ENCODE measurements at places on chromosomes 5 and 9.

GRCh38 chr9:92496396-92497176, 14.3 kb upstream of the ASPN start:
- no peak for DNase-seq

DNA sequence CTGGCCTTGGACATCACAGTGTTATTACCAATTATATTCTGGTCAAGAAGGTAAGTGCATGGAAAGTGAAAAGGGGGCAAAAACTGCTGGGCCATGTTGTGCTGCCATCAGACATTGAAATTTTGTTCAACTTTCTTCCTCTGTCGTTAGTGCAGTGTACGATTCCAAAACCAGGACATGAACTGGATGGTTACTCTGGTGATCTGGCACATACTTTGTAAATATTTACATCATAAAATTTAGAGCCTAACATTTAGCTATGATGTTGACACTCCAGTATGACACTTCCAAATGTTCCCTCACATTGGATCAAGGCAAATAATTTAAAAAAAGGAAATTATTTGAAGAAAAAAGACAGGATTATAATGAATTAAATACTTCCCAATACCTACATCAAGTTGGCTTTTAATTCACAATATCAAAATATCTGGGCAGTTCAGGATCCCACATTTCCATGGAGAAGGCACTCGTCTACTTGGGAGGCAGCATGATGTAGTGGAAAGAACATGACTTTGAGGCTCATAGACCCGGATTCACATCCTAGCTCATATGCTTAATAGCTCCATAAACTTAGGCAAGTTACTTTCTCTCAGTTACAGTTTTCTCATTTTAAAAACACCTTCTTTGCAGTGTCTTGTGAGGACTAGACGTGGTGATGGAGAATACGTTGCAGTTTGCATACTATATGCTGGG, 342.5 kb upstream of the MPDZ start:
- DNase-seq, result no peak

DNA sequence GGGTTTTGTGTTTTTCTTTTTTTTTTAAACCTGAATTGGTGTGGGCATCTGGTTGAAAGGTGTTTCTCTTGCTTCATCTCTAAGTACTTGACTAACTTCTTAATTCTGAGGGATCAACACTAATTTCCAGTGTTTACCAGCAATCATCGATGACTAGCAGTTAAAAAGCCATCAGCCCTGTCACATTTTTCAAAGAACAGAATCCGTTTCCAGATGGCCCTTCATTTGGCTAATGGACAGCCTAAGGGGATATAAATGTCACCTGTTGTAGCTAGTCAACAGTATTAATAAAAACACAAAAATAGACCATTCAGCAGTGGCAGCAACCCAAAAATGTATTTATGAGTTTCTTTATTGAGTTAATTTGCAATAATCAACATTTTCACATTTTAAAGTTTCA, 1076.5 kb downstream of the MAT2B start:
- no peak for DNase-seq

DNA sequence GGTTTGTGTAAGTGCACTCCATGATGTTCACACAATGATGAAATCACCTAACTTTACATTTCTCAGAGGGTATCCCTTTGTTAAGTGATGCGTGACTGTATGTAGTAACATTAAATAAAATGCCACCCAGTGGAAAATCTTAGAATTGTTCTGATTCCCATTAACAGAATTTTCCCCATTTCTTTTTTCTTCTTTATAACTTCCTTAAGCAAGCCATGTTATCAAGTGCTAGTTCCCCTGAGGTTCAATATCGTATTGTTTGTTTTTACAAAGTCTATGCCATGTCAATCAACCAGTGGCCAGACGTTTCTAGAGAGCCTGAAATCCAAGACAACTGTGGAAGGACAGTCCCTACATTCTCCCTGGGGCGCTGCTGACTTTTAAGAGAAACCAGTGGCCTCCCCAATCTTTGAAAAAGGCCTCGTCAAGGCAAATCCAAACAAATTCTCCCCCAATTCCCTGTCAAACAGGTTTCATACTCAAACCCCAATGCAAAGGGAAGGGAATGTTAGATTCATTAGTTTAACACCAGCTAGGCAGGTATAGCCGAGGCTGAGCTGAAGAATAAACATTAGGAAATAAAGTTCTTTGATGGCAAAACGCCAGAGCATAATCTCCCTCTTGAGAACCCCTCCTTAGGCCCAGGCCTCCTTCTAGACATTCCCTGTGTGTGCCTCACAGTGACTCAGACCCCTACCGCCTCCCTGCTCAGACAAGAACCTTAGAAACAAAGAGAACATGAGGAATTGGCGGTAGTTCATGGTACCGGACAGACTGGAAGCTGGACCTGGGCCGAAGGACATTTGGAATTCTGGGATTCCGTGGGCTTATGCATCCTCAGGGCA, 198.7 kb downstream of the GNA14 start:
- DNase-seq, result no peak

DNA sequence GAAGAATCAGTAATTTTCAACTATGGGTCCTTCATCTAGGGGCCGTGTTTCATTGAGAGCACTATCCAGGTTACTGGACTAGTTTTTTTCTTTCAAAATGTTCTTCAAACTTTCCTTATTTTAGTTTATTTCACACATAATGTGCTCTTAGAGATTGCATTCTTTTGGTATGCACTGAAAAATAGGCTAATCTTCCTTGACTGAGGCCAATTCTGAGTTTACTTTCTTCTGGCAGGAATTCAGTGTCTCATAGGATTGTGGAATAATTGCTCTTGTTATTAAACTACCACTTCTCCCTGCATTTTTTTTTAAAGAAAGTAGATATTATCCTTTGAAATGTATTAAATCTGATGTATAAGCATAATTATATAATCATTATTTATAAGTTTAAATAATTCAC, 624.5 kb downstream of the RAB3C start:
- DNase-seq, result no peak

- no peak for DNase-seq
Observed at GRCh38 chr5:126351153-126351552, 72.1 kb upstream of the GRAMD2B start.
